HT1080 (cell line): ENCODE measurements at places on chromosomes 11 and 22.
A peak's percentile ranks its signal among the peaks of the same experiment; 100 is the strongest.

DNA sequence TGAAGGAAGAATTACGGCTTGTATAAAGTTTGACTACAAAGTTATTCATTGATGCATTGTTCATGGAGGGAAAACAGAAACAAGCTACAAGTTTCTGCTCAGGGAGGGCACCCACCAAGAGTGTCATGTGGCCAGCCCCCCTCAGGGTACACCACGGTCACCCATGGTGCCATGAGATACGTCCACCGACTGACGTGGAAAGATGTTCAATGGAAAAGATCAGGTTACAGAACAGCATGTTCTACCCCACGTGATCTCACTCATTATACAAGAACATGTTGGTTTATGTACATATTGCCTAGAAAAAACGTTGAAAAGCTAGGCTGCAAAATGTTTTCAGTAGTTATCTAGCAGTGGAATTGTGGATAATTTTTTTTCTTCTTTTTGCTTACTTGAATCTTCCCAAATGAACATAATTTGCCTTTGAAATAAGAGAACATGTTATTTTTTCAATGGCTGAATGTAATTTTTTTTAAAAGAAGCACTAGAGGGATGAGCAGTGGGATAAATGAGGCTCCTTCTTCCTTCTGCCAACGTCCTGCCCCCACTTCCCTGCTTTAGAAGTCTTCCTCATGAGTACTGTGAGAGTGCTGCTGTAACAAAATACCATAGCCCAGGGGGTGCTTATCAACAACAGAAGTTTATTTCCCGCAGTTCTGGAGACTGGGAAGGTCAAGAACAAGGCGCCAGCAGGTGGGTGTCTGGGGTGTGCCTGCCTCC is 22.5 kb downstream of the RCN1 start:
- no peak for DNase-seq

DNA sequence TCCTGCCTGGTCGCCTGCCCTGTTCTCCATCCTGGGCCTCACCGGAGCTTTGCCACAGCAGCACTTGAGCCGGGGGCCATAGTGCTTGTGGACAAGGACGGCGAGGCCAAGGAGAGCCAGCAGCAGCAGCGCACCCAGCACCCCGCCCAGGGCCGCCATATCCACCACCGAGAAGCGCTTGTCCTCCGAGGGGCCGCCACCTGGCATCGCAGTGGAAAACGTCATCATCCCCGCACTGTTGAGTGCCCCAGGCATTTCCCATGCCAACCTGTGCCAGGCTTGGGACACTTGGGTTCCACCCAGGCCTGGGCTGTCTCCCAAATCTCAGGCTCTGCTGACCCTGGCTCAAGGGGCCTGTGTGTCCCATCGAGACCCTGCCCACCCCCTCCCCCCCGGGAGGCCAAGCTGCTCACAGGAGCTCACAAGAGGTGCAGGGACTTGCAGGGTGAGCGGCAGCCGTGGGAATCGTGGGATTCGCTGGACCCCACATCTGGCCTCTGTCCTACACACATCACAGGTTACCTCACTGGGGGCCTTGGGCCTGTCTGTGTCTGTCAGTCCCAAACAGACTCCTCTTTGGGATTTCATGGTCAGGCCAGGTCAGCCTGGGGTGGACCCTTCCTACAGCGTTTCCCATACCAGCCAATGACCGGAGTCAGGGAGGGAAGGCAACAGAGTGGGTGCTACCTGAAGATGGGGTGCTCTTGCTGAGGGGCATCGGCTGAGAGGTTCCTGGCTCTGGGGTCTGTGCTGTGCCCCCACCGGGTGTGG is 2.3 kb upstream of the IRF7 start:
- no peak for DNase-seq

DNA sequence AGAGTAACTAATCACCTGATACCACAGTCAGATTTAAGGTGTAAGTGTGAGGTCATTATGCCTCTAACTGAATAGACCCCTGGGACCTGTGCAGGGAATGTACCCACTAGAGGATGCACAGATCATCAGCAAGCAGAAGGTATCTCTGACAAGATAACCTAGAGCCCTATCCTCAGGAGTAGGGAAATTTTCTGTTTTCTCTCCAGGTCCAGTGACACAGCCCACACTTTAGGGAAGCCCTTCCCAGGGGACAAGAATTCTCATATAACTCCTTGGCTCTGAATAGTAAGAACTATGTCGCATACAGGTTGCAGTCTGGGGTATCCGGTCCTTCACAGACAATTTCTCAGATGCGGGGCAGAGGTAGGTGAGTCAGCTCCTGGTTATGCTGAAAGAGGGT is at the start of gene OR52E5:
Gene OR52E5, plus strand, starts transcription at position 301 of the 400 bp plus-strand sequence. CDS start 7,569 bp downstream, outside the sequence.
- no peak for DNase-seq

- DNase-seq = no peak
These were observed 28.9 kb upstream of the TMEM86A start for GRCh38 chr11:18669711-18670110.

DNA sequence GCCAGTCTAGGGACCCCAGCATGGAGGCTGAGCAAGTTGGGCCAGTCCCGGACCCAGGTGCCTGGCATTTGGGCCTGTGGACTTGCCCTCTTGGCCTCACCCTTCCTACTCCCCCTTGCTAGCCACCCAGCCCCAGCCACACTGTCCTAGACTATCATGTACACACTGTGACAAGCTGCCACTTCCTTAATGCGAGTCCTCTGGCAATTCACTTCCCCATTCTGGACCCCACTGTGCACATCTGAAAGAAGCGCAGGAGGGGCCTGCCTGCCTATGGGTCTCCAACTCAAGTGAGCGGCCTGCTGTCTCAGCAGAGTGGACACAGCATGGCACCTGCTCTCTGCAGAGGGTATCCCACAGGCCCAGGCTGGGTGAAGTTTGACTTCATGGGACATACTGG is 68.5 kb upstream of the LMO1 start:
- DNase-seq = no peak

- DNase-seq = no peak
These were observed 18.2 kb upstream of the CCDC134 start for GRCh38 chr22:41782316-41782715.

DNA sequence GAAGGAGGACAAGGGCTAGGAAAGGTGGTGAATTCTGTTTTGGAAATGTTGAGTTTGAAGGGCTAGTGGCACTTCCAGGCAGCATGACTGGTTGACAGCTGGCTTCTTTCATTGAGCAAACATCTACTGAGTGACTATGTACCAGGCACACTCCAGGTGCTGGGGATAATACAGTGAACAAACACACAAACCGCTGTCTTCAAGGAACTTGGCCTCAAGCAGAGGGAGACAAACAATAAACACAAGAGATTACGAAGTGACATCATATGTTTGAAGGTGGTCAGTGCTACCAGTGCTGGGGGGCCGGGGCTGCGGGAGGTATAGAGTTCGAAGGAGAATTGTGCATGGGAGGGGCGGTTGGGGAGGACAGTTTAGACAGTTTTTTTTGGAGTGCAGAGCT is 197.0 kb upstream of the SORL1-AS1 start:
- no peak for DNase-seq

DNA sequence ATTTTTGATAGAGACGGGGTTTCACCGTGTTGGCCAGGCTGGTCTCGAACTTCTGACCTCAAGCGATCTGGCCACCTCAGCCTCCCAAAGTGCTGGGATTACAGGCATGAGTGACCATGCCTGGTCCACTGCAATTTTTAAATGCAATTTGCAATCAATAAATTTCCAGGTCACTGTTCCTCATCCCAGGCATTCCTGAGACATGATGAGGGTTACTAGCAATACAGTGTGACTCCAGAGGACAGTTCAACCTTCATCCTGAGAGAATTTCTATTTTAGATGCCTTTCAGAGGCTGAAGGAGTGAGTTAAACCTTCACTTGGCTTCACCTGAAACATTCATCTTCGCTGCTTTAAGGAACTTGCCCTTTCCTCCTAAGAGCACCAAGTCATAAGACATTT is 9.7 kb upstream of the UBASH3B start:
- DNase-seq = no peak

GRCh38 chr22:18145676-18146388 is 4.1 kb upstream of the USP18 start:
- no peak for DNase-seq

GRCh38 chr11:68146704-68147474 is 25.7 kb upstream of the CHKA start:
- peak; percentile 52 for DNase-seq

DNA sequence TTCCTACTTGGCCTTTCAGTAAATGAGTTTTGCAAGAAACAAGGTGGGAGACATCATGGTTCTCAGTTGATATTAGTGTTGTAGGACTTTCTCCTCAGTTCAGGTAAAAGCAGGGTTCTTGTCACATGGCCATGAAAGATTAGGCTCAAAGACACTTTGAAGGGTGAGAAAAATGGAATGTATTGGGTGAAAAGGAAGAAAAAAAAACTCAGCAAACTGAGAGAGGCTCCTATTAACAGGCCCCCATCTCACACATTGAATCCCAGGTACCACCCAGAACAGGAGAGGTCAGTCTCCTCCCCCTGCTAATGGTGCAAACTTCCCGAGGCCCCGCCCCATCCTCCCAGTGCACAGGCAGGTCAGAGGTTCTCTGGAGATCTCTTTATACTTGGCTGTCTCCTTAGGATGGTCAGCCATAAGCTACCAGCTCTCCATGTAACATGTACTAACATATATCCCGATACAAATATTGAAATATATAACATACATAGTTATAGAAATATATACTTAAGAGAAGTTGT is 62.2 kb downstream of the MICAL2 start:
- DNase-seq = no peak

DNA sequence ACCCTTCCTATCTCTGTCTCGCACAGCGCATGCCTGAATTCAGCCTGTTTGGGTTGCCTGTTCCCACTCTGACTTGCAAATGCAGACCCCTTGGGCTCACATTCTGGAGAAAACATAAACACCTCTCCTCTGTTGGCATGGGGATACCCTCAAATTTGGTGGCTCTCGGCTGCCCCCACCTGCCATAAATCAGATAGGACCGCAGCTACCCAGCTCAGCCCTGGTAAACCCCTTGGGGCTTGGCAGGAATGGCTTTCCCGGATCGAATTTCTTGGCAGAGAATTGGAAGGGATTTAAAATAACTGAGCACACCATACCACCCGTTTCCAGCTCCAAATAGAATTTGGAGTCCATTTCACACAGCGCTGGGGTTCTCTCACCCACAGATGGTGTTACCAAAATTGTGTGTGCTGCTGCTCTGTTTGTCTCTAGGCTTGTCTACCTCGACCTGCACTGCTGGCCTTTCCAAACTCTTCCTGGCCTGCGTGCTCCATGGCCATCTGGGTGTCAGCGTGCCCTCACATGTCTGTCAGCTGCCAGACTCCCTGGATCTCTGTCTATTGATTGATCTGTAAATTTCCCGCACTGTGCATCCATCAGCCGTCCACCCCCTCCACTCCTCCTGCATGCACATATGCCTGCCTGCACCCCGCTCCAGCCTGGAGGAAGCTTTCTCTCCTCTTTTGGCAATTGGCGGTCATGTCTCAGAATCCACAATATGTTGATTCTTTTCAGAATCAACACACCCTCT is 134.0 kb downstream of the NTM start:
- DNase-seq = peak; percentile 61

- no peak for DNase-seq
These were observed 628.8 kb upstream of the CCDC90B start for GRCh38 chr11:83914995-83915394.

DNA sequence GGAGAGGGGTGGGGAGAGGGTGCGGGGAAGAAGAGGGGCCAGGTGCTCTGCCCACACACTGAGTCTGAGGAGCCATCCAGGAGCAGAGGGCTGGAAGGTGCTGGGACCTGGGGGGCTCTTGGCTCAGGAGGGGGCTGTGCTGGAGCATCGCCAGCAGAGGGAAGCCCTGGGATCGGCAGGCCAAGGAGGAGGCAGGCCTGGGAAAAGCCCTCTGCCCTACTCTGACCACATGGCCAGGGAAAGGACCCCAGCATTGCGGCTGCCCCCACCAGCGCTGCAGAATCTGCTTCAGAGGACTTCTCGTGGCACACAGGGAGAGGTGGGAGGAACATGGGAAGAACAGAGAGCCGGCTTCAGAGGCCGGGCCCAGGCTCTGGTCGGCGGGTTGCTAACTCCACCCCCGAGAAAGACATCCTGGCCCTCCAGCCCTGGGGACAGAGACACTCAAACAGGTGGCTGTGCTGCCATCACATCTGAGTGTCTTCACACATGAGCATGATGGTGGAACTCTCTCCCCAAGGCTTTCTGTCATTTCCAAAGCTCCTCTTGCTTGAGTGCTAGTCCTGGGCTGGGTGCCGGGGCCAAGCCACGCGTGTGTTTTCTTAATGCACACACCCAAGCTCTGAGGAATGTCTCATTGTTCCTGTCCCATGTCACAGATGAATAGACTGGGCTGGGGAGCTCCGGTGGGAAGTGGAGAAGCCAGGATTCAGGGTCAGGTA is 1378.0 kb downstream of the BRD1 start:
- no peak for DNase-seq

DNA sequence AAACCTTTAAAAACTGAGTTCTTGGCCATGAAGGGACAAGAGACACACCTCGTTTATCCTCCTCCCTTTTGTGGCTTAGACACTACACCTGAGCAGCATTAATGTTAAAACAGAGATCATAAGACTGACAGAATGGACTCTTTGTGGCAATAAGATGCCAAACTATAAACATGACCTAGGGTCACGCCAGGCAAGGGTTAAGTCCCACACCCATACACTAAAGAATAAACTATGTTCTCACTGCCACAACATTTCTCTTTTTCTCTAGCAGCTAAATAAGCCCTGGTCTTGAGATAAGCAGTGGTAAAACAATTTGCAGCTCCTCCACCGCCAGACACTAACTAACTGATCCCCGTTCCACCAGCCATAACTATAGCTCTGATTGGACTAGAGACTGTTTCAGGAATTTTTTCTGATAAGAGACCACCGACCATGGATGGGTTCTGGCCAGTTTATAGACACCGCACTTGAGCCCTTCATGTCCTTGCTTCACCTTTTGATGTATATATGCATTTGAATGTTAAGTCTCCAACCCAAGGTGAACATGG is 4.9 kb upstream of the SLCO2B1 start:
- no peak for DNase-seq

DNA sequence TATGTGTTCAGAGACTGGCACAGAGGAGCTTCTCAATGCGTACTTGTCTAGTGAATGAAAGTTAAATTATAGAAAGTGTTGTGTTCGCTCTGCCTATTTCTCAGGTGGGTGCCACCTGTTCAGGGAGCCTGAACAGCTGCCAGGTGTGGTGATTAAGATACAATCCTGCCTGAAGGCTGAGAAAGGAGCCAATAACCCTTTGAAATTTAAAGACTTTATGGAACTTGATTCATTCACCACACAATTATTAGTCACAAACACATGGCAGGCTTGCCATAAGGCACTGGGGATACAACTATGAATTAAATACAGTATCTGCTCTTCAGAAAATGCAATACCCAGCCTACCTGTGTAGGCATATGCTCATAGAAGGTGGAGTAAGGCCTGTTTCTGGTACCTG is 92.9 kb upstream of the AMOTL1 start:
- no peak for DNase-seq

DNA sequence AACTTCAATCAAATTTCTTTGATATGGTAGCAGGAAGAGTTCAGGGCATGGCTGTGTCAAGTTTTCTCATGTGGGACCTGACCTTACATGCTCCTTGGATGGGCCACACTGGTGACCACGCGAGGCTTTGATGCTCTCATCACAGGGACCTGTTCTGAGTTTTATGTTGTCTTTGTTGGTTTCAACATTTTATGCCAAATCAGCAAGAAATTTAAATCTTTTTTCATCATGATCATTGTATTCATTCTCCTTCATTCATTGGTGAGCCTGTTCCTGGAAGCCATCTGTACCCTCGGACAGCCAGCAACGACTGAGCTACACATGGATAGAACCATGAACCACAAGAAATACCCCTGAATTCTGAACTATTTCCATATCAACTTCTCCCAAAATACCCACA is 10.5 kb upstream of the NFAM1 start:
- no peak for DNase-seq

GRCh38 chr22:47192651-47193437 is 430.4 kb downstream of the TBC1D22A start:
- no peak for DNase-seq

GRCh38 chr11:83643115-83643514 is 356.9 kb upstream of the CCDC90B start:
- no peak for DNase-seq
